ENCODE measurements at places on chromosomes 5 and 9. TPM values are rescaled to one million over a fixed set of nuclear protein-coding genes. Genes with fewer than 3 reads are reported as not detected.

Gene CER1
- not detected for total RNA-seq

Gene IER5L
- 68.5 TPM for total RNA-seq

Gene LOX
- 324 TPM for total RNA-seq

Gene CEL
- under 0.01 TPM for total RNA-seq

Gene SNCAIP
- 0.85 TPM for total RNA-seq

Gene GABRA6
- not detected for total RNA-seq

Gene ADAM19
- 43.9 TPM for total RNA-seq

Gene SOX30
- not detected for total RNA-seq

Gene PCDHGC4
- total RNA-seq: 0.77 TPM

Gene LIX1
- not detected for total RNA-seq

Gene ARL14EPL
- total RNA-seq: not detected

Gene CFAP90
- total RNA-seq: not detected

Gene IFNK
- total RNA-seq: not detected

Gene PCDHA11
- total RNA-seq: 0.28 TPM

Gene SLC23A1
- total RNA-seq: not detected

Gene WDR31
- 1.3 TPM for total RNA-seq

Gene ANAPC2
- total RNA-seq: 21.5 TPM

Gene MPDZ
- 86.0 TPM for total RNA-seq

Gene PCA3
- under 0.01 TPM for total RNA-seq

Gene LCN15
- total RNA-seq: not detected

Gene NEURL1B
- total RNA-seq: 5.1 TPM

Gene SLC34A3
- total RNA-seq: not detected

Gene GPSM1
- 31.6 TPM for total RNA-seq

Gene PLAC8L1
- not detected for total RNA-seq

Gene NDUFS4
- total RNA-seq: 99.8 TPM

Gene CMYA5
- under 0.01 TPM for total RNA-seq

Gene TLR4
- total RNA-seq: 58.5 TPM

Gene FOXI1
- total RNA-seq: under 0.01 TPM

Gene MIER3
- total RNA-seq: 24.5 TPM

Gene SPATA31E1
- total RNA-seq: not detected

Gene PCSK5
- total RNA-seq: 3.3 TPM

Gene WDR38
- not detected for total RNA-seq

Gene FBN2
- 9.6 TPM for total RNA-seq

Gene SHOC1
- total RNA-seq: under 0.01 TPM

Gene IL11RA
- total RNA-seq: 9.9 TPM

Gene SYNPO
- total RNA-seq: 7.3 TPM

Gene ADAMTS16
- total RNA-seq: not detected

Gene IRX4
- total RNA-seq: not detected

Gene HAPLN1
- total RNA-seq: 38.9 TPM

Gene CTXN3
- not detected for total RNA-seq
